ENCODE measurements at places on chromosomes 12 and 14.

- no peak for DNase-seq
These were observed 242.4 kb downstream of the SLC15A4 start for GRCh38 chr12:128581321-128581761.

- no peak for DNase-seq
These were observed 174.0 kb downstream of the DIO2 start for GRCh38 chr14:80037349-80037748.

GRCh38 chr14:73293782-73294781 lies 56.8 kb downstream of the PAPLN start:
- DNase-seq: no peak

GRCh38 chr12:107818984-107819383 lies 44.5 kb downstream of the ASCL4 start:
- DNase-seq: no peak

- DNase-seq: no peak
These were observed 10.4 kb downstream of the GTSF1 start for GRCh38 chr12:54463034-54463433.

DNA sequence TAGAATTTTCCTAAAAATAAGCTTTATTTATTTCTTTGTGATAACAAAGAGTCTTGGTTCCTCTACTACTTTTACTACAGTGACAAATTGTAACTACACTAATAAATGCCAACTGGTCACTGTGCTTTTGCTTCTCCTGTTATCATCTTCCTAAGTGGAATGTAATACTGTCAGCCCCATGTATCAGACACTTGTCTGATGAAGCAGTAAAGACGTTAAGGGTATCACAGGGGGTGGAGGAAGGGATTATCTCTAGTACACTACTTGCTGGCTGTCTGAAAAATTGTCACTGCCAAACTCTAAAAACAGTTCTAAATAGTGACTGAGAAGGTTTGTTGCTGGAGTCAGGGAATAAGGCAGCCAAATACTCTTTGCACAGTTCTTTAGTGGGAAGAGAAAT lies 11.3 kb downstream of the ASB8 start:
- DNase-seq: no peak
